ENCODE measurements at places on chromosomes 4 and X.
A peak's percentile ranks its signal among the peaks of the same experiment; 100 is the strongest.

GRCh38 chr4:59223292-59223941 is 1976.7 kb upstream of the ADGRL3 start:
- DNase-seq, result no peak

DNA sequence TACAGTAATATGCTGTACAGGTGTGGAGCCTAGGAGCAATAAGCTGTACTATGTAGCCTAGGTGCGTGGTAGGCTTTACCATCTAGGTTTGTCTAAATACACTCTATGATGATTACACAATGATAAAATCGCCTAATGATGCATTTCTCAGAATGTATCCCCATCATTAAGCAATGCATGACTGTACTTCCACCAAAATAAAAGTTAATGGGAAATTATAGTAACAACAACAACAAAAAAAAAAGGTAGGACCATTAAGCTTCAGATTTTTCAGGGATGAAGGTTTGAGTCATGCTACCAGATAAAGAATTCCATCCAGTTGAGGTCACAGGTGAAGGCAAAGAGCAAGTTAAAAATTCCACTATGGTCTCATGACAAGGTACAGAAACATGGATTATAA is 68.2 kb downstream of the MAGEA10 start:
- DNase-seq, result no peak

GRCh38 chr4:99467887-99468286 is 32.7 kb upstream of the ADH7 start:
- no peak for DNase-seq

GRCh38 chr4:38078590-38079421 is 118.6 kb downstream of the PTTG2 start:
- DNase-seq, result no peak

GRCh38 chr4:84484236-84484635 is 14.9 kb downstream of the NKX6-1 start:
- no peak for DNase-seq

GRCh38 chrX:108359806-108360602 is 78.2 kb downstream of the COL4A6 start:
- no peak for DNase-seq

- no peak for DNase-seq
Observed at GRCh38 chrX:120290107-120290506, 21.2 kb downstream of the TMEM255A start.

- DNase-seq, result no peak
Observed at GRCh38 chr4:91212211-91212610, 1085.0 kb downstream of the CCSER1 start.

- no peak for DNase-seq
Observed at GRCh38 chr4:28772066-28772465, 1911.4 kb downstream of the STIM2 start.

- peak; percentile 36 for DNase-seq
Observed at GRCh38 chr4:174423257-174423944, 98.9 kb downstream of the HPGD start.

- no peak for DNase-seq
Observed at GRCh38 chr4:14336656-14337055, 665.6 kb upstream of the CPEB2 start.

- DNase-seq, result no peak
Observed at GRCh38 chr4:101171747-101172146, 175.6 kb downstream of the PPP3CA start.

GRCh38 chrX:124260845-124261244 is 71.6 kb upstream of the TEX13D start:
- DNase-seq, result no peak

- peak; percentile 69 for DNase-seq
Observed at GRCh38 chr4:143406523-143406922, 69.8 kb downstream of the GAB1 start.

GRCh38 chrX:10819973-10820372 is 199.6 kb upstream of the MID1 start:
- no peak for DNase-seq

- DNase-seq, result no peak
Observed at GRCh38 chrX:9279234-9279544, 185.7 kb upstream of the TBL1X start.

DNA sequence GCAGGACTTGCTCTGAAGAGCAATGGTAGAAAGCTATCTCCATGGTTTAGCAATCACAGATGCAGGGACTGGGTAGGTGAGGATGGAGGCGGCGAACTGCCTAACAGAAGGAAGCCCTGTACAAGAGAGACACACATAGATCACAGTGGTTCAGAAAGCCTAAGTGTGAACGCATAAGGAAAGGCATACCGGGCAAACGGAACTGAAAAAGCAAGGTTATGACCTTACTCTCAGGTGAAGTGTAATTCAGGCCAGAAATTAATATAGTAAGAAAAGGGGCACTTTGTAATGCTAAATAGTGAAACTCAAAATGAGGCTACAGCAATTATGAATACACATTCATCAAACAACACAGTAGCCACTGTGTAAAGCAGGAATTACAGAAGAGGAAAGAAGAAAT is 126.6 kb downstream of the PALLD start:
- no peak for DNase-seq

- no peak for DNase-seq
Observed at GRCh38 chrX:110563282-110563681, 204.6 kb downstream of the RTL9 start.

DNA sequence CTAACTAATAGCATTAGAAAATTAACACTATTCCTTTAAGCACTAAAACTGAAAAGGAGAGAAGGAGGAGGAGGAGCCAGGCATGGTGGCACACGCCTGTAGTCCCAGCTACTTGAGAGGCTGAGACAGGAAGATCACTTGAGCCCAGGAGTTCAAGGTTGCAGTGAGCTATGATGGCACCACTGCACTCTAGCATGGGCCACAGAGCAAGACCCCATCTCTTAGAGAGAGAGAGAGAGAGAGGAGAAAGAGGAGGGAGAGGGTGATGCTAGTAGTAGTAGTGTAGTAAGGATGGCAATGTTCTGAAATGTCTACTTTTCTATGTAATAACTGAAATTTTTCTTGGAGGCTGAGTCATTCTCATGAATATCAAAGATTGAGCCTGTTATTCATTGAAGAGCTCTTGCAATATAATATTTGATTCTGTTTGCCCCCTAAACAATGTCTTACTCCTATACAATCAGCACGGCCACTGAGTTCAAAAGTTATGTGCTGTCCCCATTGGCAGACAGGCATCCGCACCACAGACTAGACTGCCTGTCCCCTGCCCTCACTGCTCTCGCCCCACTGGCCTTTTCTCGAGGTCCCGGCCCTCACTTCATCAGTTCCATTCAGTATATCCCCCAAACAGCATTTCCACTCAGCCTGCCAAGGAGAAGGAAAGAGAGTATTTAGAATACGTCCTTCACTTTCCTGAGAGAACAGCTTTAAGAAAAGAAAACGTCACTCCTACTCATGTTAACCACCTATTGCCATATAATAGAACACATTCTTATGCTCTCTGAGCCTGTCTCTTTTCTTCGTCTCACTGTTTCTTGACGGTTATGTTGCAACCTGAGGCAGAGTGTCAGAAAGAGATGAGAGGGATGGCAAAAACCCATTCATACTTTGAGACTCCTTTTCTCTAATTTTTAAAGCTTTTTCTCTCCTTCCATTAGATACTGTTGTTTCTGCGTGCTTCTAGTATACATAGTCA is 238.1 kb downstream of the PALLD start:
- DNase-seq, result no peak
